ENCODE measurements at places on chromosomes 1 and 21.

DNA sequence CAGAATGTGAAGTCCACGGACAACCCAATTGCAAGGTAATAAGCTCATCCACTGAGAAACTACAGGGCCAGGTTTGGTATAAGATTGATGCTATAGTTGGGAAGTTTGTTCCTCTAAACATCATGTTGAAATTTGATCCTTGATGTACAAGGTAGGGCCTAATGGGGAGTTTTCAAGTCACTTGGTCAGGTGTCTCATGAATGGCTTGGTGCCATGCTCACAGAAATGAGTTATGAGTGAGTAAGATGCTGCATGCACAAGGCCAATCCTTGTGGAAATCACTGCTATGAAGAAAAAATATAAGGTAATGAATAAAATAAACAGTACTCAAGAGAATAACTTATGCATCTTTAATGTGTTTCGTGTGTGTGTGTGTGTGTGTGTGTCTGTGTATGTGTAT lies 1891.2 kb downstream of the NCAM2 start:
- DNase-seq = peak; percentile 22

DNA sequence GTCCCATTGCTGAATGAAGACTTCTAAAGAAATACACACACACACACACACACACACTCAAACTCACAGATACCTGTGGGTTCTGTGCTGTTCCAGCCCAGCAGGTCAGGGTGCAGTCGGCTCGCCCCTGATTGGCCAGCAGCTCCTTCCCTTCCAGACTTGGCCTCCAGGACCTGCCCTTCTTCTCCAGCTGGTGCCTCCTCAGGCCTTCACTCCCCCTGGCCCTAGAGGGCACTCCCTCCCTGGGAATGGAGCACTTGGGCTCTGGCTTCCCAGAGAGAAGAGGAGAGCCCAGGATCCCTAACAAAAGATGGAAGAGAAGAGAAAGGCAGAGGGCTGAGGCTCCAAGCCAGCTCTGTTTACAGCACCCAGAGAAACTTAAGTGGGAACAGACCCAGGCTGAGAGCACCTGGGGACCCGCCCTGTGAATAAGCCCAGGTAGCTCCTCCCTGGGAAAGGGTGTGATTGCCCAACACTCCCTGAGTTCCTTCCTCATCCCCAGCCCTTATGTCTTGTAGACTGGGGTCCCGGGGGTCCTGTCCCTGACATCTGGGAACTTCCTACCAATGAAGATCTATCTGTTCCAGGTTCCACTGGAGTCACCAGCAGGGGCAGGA lies at the start of gene PGLYRP3:
TSS of gene PGLYRP3 (minus strand) at position 383 of the 617 bp plus-strand sequence. CDS start 2,287 bp downstream, outside the sequence.
- DNase-seq = peak; percentile 40

- no peak for DNase-seq
These were observed 148.7 kb upstream of the DNAH14 start for GRCh38 chr1:224780736-224781135.

DNA sequence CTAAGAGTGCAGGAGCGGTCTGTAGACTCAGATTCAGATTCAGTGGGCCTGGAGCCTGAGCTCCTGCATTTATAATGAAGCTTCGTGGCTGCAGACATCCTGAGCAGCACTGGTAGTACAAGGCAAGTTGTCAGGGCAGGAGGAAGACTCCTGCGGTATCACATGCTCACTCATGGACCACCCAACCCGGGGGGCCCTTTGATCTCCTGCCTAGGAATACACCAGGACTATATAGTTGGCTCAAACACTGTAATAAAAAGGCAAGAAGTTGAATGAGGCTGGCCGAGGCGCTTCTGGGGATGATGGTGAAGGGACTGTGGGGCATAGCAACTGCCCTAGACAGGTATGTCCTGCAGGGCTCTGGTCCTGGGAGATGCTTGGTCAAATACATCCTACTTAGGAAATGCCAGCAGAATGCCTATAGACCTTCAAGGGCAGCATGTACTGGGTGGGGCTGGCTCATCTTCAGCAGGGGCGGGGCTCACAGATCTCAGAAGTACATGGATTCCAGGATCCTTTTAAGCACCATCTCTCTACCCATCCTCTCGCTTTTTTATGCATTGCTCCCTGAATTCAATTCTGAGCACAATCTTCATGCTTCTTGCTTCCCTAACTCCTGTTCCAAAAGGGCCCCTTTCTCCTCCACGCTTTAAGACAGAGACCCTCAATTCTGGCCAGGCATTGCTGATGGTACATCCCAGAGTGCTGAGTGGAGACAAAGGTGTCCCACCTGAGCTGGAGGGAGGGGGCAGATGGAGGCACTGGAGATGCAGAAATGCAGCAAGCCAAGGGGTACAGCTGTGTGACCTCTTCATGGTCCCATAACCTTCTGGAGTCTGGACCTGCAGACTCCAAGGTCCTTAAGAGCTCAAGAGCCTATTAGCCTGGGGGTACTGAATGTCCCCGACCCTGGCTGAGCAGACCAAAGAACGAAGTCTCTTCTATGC lies 2.1 kb upstream of the RAP1GAP start:
- DNase-seq = no peak

DNA sequence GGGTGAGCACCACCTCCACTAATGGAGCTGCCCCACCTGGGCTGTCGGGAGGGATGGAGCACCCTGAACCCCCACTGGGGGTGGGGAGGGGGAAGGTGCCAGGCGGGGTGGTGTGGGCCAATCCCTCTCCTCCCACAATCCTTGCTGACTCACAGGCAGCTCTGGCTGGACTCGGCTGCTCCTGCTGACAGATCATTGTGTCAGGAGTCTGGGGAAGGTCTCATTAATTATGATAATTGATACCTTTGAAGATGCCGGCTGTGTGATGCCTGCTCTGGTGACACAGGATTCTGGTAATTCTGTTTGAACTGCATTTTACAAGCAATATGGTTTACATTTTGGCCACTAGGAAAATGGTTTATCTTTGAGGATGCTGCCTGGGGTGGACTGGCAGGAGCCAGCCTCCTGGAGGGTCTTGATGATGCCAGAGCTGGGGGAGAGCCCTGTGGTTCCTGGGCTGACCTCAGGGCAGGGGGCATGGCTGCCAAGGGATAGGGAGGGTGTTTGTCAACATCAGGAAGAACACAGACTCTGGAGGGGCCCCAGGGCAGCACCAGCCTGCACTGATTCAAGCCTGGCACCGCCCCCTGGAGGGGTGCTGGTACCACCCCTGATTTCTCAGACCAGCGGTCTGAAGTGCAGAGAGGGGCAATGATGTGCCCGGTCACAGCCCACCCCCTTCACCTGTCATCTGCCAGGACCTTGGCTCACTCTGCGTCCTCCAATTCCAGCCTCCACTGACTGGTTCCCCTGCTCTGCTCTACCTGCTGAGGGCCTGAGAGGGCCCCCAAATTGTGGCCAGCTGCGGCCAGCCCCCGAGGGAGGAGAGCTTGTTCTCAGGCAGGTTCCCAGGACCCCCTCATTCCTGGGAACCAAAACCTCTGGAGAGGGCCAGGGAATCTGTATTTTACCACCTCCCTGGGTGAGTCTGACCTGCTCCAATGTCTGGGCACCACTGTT lies 338.8 kb downstream of the MATN1 start:
- DNase-seq = peak; percentile 16

DNA sequence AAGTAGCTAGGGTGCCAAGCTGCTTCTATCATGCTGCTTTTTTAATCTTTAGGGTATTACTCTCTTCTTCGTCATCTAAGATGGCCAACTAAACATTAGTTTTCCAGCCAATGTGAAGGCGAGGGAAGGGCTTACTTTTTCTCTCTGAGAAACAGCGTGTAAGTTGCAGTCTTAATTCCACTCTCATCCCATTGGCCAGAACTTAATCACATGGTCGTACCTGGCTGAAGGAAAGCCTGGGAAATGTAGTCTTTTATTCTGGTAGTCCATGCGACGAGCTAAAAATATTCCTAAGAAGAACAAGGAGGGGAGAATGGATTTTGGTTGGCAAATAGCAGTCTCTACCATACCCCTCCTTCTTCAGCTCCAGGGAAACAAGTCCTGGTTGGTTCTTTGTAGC lies 21.5 kb downstream of the DNAJC6 start:
- DNase-seq = no peak

DNA sequence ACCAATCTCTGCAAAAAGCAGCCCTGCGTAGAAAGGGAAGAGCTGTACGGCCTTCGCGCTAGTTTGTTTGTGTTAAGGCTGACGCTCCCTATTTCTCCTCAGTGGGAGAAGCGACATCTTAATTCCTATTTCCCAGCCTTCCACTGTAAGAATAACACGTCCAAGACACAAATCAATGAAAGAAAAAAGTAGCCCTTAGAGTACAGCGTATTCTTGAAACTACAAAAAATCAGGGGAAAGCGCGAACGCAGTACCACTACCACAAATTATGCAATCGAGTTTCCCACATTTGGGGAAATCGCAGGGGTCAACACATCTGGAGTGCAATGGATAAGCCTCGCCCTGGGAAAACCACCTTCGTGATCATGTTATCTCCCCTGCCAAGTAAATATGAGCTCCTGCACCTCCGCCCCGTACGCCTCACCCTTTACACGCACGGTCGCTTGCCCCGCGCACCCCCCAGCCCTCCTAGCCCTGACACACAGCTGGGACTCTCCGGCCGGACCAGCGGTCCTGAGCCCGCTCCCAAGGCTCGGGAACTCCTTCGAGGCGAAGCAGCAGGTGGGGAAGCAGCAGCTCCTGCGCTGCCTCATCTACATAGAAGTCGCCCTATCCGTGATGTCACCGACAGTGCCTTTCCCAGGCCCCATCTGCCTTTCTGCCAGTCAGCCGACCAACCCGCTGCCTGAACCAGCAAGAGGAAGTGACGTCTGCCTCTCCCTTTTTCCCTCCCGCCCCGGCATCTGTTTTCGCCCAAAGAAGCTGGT lies 94.7 kb downstream of the PPIAL4G start:
- peak; percentile 59 for DNase-seq

DNA sequence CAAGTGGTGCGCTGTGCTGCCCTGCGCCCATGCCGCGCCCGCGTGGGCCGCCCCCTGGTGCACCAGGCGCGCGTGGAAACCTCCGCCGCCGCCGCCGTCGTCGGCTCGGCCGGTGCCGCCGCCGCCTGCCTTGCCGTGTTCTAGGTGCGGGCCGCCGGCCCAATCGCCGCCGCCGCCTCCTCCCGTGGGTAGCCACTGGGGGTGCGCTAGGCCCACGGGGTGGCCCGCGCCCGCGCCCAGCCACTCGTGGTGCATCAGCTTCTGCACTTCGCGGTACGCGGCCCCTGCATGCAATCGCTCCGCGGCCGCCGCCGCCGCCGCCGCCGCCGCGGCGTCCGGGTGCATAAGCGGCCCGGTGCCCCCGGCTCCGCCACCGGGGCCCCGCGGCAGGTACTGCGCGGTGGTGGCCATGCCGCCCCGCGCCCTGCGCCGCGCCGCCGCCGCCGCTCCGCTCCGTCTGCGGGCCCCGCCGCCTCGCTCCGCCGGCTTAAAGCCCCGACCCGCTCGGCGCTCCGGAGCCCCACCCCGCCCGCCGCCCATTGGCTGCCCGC lies at the start of gene POU3F1:
TSS of gene POU3F1 (minus strand) at position 461 of the 551 bp plus-strand sequence. CDS start at position 411, 50 bp downstream.
- DNase-seq = no peak

DNA sequence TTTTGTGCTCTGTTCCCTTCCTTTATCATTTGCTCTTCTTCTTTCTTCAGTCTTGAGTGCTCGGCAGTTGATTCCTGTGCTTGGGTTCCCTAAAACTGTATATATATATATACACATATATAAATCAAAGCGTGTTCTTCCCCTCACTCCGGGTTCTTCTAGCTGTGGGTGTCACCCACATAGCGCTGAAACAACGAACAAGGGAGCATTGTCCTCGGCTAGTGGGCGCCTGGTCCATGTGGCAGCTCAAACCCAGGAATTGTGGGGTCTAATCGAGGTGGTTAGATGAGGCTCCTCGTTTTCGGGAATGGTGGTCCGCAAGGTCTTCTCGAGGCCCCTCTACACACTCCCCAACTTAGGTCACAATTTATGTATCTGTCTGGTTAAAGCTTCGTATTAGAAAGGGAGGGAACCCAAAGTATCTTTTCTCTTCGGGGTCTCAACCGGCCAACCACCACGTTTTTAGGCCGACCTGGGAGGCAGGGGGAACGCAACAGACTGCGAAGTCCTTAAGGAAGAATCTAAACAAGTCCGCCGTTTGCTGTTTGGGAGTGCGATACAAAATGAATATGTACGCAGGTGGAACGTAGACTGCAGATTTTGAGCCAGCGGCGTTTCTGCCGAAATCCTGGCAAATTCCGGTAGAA lies 504 bp upstream of the SDHC start:
- no peak for DNase-seq

- DNase-seq = no peak
These were observed 35.4 kb upstream of the PDC start for GRCh38 chr1:186496171-186496851.

DNA sequence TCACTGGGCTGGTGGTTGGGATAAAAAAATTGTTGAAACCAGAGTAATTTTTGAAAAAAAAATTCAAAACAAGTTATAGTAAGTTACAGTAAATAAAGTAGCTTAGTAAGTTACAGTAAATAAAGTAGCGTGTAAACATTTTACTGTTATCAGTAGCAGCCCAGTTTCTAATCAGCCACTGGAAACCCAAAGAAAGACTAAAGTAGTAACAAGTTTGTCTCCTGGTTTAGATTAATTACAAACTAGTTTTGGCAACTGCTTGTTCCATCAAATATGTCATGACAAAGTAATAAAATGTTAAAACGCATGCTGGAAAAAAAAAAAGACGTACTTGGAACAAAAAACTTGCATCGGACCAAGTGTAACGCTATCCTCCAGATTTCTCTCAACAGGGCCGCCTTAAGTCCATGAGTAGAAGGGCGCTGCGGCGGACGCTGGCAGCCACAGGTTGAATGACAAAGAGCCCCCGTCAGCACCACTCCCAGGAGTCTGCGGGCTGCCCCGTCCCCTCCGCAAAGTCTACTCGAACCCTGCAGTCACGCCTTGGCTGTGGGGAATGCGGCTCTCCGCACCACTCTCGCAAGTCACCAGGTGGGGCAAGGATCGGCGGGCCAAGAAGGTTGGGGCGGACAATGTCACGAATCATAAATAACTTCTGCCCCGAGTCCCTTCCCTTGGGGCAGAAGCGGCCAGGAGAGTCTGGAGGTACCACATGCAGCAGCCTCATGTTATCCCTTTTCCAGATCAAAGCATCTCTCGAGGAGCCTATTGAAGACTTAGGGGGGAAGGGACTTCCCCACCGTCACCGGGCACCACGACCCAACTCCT lies 837 bp downstream of the SLC16A1 start:
- peak; percentile 73 for DNase-seq

- DNase-seq = no peak
These were observed 57.1 kb downstream of the NID1 start for GRCh38 chr1:236007781-236008180.

DNA sequence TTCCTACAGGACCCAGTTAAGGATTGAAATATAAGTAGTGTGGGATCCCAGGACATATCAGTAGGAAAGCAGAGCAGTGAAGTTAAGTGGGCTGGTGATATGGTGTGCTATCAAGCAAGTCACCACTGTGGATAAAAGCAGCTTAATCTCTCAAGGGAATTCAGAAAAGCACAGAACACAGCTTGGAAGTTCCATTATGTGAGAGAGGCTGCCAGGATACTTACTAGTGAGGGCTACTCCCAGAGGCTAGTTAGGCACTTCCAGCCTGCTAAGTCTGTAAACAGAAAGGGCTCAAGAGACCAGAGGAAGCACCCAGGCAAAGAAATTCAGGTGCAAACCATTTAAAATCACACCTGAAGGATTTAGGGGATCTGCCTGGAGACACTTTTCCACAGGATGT lies 18.8 kb upstream of the GRIK1 start:
- DNase-seq = no peak

GRCh38 chr1:24084050-24084449 lies 27.9 kb downstream of the MYOM3 start:
- no peak for DNase-seq
